ENCODE measurements at places on chromosomes 12 and 14. TPM values are rescaled to one million over a fixed set of nuclear protein-coding genes. Genes with fewer than 3 reads are reported as not detected.

GRCh38 chr12:111011999-111012600, 91.7 kb upstream of the MYL2 start:
- no peak overlapping the region for H3K27ac ChIP-seq
- H3K27me3 ChIP-seq, result no peaks in the 10 kb centered on the region
- H3K4me1 ChIP-seq, result no peaks in the 10 kb centered on the region
- no peak overlapping the region for H3K4me3 ChIP-seq

GRCh38 chr12:5616854-5617253, 184.9 kb downstream of the NTF3 start:
- no peaks in the 10 kb centered on the region for H3K27me3 ChIP-seq
- no peaks in the 10 kb centered on the region for H3K36me3 ChIP-seq
- DNase-seq, result no peak
- H3K4me1 ChIP-seq, result no peaks in the 10 kb centered on the region

GRCh38 chr12:48907245-48907644, 18.0 kb downstream of the FKBP11 start:
- H3K4me3 ChIP-seq, result no peak overlapping the region
- no peaks in the 10 kb centered on the region for H3K36me3 ChIP-seq
- no peaks in the 10 kb centered on the region for H3K4me1 ChIP-seq
- no peak for DNase-seq
- no peak overlapping the region for H3K27ac ChIP-seq

The CPM gene
- 117 TPM for total RNA-seq

GRCh38 chr12:27355486-27355885, 22.9 kb downstream of the BMAL2 start:
- no peak for DNase-seq
- no peak overlapping the region for H3K4me3 ChIP-seq
- H3K27ac ChIP-seq, result no peak overlapping the region
- no peaks in the 10 kb centered on the region for H3K27me3 ChIP-seq
- H3K36me3 ChIP-seq, result no peaks in the 10 kb centered on the region
- H3K4me1 ChIP-seq, result no peaks in the 10 kb centered on the region

GRCh38 chr12:119957135-119957534, 31.9 kb upstream of the BICDL1 start:
- H3K4me1 ChIP-seq, result no peaks in the 10 kb centered on the region
- no peak overlapping the region for H3K4me3 ChIP-seq
- H3K27ac ChIP-seq, result no peak overlapping the region
- no peaks in the 10 kb centered on the region for H3K36me3 ChIP-seq

- H3K36me3 ChIP-seq, result no peaks in the 10 kb centered on the region
- H3K4me1 ChIP-seq, result no peaks in the 10 kb centered on the region
- H3K27ac ChIP-seq, result no peak overlapping the region
- no peak overlapping the region for H3K4me3 ChIP-seq
- DNase-seq, result no peak
These were observed 12.1 kb downstream of the CCDC63 start for GRCh38 chr12:110858848-110859247.

The CDCA3 gene
- 19.4 TPM for total RNA-seq

DNA sequence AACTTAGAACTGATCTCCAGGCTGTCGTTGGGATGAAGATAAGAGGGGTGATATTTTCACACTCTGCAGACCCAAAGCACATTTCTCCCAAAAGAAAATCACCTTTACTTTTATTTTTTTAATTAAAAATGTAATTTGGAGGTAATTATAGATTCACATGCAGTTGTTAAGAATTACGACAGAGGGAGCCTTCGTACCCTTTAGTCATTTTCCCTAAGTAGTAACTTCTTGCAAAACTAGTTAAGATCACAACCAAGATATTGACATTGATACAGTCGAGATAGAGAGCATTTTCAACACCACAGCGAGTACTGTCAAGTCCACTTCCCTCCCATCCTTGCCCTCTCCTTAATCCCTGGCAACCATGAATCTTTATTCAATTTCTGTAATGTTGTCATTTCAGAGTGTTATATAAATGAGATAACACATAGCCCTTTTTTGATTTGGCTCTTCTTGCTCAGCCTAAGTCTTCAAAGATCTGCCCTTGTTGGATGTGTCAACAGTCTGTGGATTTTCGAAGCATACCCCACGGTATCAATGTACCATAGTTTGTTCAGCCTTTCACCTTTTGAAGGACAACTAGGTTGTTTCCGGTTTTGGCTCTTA, 39.6 kb downstream of the DNAH10 start:
- H3K27me3 ChIP-seq, result no peaks in the 10 kb centered on the region
- no peak overlapping the region for H3K27ac ChIP-seq
- no peak for DNase-seq
- no peak overlapping the region for H3K4me3 ChIP-seq

DNA sequence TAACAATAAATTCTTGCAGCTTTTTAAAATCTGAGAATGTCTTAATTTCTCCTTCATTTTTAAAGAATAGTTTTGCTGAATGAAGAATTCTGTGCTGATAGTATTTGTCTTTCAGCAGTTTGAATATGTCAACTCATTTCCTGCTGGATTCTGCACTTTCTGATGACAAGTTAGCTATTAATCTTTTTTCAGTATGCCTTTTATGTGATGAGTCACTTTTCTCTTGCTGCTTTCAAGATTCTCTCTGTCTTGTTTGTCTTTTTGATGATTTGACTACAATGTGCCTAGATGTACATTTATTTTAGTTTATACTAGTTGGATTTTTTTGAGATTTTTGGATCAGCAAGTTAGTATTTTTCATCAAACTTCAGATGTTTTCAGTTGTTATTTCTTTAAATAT, 87.9 kb upstream of the AVPR1A start:
- H3K27ac ChIP-seq, result no peak overlapping the region
- H3K4me3 ChIP-seq, result no peak overlapping the region
- H3K4me1 ChIP-seq, result no peaks in the 10 kb centered on the region
- no peaks in the 10 kb centered on the region for H3K27me3 ChIP-seq
- no peaks in the 10 kb centered on the region for H3K36me3 ChIP-seq

The PLEK2 gene
- total RNA-seq, result not detected

GRCh38 chr14:55450987-55451386, 10.6 kb upstream of the TBPL2 start:
- no peak for DNase-seq
- H3K4me3 ChIP-seq, result no peak overlapping the region
- H3K36me3 ChIP-seq, result no peaks in the 10 kb centered on the region
- H3K4me1 ChIP-seq, result peaks cover 52% of the 10 kb centered on the region
- H3K27ac ChIP-seq, result no peak overlapping the region

- DNase-seq, result no peak
- no peaks in the 10 kb centered on the region for H3K36me3 ChIP-seq
- H3K4me1 ChIP-seq, result no peaks in the 10 kb centered on the region
- H3K27me3 ChIP-seq, result no peaks in the 10 kb centered on the region
- no peak overlapping the region for H3K4me3 ChIP-seq
- no peak overlapping the region for H3K27ac ChIP-seq
These were observed 5.7 kb upstream of the INHBE start for GRCh38 chr12:57449375-57449774.
